G401 (cell line): ENCODE measurements at places on chromosomes 7 and 10.

DNA sequence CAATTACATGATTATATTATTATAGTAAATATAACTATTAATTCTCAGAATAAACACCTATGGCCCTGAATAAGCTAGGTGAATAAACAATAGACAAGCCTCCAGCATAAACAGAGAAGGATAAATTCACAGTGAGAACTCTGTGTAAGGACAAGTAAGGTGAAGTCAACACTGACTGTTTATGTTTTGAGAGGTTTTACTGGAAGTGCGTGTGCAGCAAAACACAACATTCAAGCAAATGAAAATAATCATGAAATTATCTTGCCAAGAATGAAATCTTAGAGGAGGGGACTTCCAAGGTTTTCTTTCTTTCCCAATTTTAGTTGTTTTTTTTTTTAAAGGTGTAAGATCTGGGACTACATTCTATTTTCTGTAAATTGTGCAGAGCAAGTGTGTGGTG lies 112.5 kb downstream of the MACC1 start:
- no peak for DNase-seq

DNA sequence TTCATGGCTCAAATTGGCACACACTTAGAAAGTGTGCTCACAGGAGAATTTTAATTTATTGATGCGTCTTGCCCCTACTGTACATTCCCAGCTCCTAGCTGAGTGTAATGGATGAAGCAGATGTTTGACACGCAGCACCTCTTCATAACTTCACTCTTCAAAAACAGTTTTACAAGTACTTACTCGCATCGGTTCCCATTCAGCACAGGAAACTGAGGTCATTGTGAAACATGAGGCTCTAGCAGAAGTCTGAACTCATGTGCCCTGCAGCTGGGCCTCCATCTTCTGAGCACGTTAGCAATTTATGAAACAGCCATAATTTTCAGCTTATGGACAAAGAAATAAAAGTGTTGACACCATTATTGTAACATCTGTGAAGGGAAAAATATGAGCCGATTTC lies 558.9 kb upstream of the MGMT start:
- no peak for DNase-seq

DNA sequence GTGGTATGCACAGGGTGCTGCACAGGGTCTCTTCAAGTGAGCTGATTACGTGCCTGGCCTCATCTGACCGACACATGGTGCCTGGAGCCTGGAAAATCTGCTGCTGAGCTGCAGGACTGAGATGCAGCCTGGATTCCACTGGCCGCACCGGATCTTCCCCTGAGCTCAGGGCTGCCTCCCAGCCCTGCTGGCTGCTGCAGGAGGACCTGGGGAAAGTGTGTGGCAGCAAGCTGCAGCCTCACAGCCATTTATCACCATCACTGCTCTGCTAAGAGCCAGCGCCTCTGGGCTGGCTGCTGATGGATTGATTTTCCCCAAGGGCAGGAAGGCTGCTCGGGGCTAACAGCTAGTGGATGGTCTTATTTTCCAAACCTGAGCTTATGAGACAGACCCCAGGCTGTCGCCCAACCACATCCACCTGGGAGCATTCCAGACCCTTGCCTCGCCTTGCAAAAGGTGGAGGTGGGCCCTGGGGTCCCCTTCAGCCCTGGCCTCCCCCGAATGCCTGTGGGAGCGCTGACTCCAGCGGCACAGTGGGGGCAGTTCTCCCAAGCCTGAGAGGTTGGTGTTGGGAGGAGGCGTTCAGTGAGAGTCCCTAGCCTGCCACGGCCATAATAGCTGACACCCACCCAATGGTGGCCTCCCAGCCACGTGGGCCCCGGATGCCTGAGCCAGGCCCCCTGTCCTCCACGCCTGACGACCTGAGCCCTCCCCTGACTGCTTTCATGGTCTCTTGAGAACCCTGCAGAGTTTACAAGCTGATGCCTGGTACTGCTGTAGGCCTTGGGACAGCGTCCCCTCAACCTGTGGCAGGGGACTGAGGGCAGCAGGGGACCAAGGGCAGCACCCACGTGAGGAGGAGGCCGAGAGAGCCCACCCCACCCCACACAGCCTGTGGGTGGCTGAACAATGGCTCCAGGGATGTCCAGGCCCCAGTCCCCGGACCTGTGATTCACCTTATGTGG lies 38.2 kb downstream of the STK32C start:
- no peak for DNase-seq

DNA sequence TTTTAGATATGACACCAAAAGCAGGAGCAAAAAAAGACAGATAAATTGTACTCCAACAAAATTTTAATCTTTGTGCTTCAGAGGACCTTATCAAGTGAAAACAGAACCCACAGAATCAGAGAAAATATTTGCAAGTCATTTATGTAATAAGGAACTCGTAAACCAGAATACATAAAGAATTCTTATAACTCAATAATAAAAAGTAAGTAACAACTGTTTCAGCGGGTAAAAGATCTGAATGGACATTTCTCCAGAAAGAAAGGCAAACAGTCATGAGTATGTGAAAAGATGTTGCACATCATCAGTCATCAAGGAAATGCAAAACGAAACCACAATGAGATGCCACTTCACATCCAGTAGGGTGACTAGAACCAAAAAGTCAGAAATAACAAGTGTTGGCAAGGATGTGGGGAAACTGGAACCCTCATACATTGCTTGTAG lies 167.7 kb upstream of the KCTD7 start:
- DNase-seq = no peak

DNA sequence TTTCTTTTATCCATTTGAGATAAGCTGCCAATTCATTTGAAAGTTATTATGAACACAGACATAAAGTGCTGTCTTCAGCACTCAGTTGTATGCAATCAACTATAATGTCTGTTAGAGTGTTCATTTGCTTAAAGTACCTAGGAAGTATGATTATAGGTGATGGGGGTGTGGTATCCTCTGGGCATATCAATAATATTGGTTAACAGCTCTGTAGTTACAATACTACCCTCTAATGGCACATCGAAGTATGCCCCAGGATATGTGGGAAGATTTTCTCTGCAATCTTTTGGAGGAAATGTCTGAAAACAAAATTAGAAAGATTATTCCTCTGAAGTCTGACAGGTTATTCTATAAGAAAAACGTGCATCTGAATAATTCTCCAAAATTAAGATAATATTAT lies 429.7 kb downstream of the ARL4A start:
- no peak for DNase-seq

GRCh38 chr10:129031844-129032150 lies 435.2 kb upstream of the MGMT start:
- no peak for DNase-seq

- no peak for DNase-seq
Measured at GRCh38 chr10:101379663-101380352, 25.8 kb downstream of the BTRC start.

DNA sequence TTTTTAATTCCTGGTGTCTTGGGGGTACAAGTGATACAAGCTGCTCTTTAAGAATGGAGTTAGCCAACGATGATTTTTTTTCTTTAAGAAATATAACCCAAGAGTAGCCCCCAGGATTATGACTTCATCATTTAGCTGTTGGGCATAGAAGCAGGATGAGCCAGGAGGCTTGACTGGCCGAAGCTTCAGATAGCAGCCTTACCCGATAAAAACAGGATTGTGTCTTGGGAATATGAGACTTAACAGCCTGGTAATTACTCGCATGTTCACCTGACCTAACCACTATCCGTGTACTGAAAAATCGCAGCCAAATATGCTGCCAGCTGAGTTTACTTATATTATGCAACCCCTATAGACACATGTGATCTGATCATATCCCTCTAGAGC lies 346.0 kb upstream of the BMPER start:
- no peak for DNase-seq

DNA sequence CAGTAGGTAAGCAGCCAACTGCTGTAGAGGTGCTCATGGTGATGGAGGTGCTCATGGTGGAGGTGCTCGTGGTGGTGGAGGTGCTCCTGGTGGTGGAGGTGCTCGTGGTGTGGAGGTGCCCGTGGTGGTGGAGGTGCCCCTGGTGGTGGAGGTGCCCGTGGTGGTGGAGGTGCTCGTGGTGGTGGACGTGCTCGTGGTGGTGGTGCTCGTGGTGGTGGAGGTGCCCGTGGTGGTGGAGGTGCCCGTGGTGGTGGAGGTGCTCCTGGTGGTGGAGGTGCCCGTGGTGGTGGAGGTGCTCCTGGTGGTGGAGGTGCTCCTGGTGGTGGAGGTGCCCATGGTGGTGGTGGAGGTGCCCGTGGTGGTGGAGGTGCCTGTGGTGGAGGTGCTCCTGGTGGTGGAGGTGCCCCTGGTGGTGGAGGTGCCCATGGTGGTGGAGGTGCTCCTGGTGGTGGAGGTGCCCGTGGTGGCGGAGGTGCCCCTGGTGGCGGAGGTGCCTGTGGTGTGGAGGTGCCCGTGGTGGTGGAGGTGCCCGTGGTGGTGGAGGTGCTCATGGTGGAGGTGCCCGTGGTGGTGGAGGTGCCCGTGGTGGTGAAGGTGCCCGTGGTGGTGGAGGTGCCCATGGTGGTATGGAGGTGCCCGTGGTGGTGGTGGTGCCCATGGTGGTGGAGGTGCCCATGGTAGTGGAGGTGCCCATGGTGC lies 517.3 kb downstream of the PTPRN2 start:
- no peak for DNase-seq

GRCh38 chr10:58435297-58435985 lies 50.2 kb downstream of the TFAM start:
- no peak for DNase-seq

DNA sequence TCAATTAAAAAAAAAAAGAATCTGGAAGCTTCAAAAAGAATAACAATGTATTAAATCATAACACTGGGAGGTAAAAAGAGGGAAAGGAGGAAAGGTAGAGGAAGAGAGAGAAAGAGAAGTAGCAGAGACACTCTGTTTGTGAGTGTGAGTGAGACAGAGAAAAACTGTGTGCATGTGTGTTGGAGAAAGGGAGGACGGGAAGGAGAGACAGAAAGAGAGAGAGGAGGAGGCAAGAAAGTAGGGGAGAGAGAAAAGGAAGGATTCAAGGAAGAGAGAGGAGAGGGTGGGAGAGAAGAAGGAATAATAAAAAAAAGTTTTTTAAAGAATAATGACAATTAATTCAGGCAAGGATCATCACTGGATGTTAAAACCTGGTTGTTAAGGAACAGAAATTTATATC lies 77.9 kb downstream of the RNLS start:
- DNase-seq = no peak

- DNase-seq = no peak
Measured at GRCh38 chr10:132687893-132688579, 97.9 kb downstream of the NKX6-2 start.

DNA sequence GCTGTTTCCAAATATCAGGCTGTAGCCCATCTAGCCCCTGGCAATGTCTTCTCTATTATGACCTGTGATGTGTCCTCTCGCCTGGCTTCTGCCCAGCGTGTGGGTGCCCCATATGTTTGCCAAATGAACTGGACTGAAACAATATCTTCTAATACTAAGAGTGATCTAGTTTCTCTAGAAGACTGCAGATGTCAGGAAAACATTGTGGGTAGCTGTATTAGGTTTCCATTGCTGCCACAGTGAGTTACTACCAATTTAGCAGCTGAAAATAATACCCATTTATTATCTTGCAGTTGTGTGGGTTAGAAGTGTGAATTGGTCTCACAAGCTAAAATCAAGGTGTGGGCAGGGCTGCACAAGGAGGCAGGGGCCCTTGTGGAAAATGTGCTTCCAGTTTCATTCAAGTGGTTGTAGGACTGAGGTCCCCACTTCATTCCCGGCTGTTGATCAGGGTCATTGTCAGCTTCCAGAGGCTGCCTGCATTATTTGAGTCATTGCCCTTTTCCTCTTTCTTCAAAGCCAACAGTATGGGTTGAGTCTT lies 202.8 kb upstream of the BMPER start:
- no peak for DNase-seq

GRCh38 chr7:84735677-84736076 lies 451.2 kb downstream of the SEMA3D start:
- no peak for DNase-seq

GRCh38 chr7:157224627-157225026 lies 85.9 kb downstream of the UBE3C start:
- no peak for DNase-seq

GRCh38 chr7:86790383-86790782 lies 146.7 kb downstream of the GRM3 start:
- no peak for DNase-seq

DNA sequence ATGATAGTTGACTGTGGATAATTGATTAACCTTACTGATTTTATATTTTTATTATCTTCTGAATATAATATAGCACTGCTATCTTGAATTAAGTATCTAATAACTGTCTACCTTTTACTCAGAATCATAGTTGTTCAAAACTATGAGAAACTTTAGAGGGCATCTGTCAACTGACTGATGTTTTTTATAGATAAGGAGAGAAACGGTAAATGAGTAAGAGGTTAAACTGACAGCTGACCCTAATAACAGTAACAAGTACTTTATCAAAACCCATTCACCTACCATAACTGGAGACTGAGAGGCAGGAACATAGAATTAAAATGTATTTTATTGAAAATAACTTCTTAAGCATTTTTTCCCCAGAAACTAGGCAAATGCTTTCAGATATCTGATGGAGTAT lies 62.2 kb downstream of the CYP51A1 start:
- DNase-seq = no peak

- DNase-seq = no peak
Measured at GRCh38 chr10:79020605-79021004, 48.2 kb upstream of the ZMIZ1 start.

- DNase-seq = no peak
Measured at GRCh38 chr10:70250961-70251680, 17.9 kb upstream of the PPA1 start.

DNA sequence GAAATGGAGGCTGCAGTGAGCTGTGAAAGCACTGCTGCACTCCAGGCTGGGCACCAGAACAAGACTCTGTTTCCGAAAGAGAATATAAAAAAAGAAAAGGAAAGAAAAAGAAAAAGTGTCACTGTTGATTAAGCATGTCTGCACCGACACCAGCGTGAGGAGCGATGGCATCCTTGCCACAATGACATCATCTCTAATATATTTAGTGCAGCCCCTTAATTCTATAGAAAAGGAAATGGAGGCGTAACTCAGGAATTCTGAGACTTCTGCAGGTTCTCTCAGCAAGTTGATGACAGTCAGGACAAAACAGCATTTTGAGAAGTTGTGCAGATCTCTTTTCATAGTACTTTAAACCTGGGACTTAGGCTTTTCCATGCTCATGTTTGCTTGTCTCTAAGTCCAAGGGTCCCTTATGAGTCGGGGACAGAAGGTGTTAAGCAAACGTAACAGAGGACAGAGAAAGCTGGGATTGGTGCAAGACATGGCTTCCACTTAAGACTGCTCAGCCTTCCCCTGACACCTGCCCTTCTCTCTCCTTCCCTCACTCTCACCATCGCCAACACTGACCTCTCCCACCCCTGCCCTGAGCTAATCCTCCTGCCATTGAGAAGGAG lies 16.9 kb upstream of the ANKRD1 start:
- DNase-seq = no peak

GRCh38 chr7:13333371-13333770 lies 645.9 kb downstream of the ARL4A start:
- no peak for DNase-seq

- DNase-seq = no peak
Measured at GRCh38 chr10:100065084-100065660, 16.5 kb downstream of the CPN1 start.

- no peak for DNase-seq
Measured at GRCh38 chr10:71829171-71829570, 21.9 kb downstream of the PSAP start.
